ENCODE measurements at places on chromosomes 3 and 15.
A peak's percentile ranks its signal among the peaks of the same experiment; 100 is the strongest.

GRCh38 chr3:171712171-171712938 lies 97.9 kb downstream of the PLD1 start:
- DNase-seq, result no peak

DNA sequence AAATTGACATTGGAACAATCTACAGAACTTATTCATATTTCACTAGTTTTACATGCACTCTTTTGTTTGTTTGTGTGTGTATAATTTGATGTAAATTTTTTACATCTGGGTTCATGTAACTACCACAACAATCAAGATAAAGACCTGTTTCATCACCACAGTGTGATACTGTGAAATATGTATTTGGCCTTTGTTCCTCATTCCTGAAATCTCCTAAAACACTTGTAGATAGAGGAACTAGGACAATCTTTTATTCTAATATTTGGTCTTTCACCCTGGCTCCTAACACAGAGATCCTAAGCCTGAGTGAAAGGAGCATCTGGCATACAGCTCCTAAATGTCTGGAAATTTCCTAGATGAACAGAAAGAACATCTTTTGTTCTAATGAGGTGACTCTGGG lies 155.0 kb upstream of the GPR149 start:
- DNase-seq, result no peak

- no peak for DNase-seq
These were observed 6.9 kb downstream of the SUCNR1 start for GRCh38 chr3:151880416-151880690.

GRCh38 chr15:96495386-96495785 lies 164.9 kb downstream of the NR2F2 start:
- DNase-seq, result no peak

DNA sequence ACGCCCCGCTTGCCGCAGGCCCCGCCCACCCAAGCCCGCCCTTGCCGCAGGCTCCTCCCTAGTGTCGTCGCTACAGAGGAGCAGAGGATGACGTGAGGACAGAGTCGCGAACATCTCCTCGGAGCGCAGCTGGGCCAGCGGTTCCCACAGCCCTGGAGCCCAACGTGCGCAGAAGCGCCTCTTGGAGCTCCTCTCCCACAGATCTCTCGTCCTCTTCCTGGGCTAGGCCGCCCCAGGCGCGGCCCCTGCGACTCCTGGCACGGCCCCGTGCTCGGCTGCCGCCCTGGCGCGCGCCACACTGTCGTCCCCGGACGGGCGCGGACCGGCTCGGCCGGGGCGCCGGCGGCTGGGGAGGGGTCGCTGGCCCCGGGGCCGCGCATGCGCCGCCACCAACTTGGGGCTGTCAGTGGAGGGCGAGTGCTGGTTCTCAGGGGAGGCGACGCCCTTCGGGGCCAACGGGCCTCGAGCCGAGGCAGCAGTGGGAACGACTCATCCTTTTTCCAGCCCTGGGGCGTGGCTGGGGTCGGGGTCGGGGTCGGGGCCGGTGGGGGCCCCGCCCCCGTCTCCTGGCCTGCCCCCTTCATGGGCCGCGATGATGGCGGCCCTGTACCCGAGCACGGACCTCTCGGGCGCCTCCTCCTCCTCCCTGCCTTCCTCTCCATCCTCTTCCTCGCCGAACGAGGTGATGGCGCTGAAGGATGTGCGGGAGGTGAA lies at the start of gene TRPC1:
TSS of gene TRPC1 (plus strand) at position 67 of the 714 bp plus-strand sequence. CDS start at position 593, 526 bp downstream.
- DNase-seq, result peak; percentile 86

DNA sequence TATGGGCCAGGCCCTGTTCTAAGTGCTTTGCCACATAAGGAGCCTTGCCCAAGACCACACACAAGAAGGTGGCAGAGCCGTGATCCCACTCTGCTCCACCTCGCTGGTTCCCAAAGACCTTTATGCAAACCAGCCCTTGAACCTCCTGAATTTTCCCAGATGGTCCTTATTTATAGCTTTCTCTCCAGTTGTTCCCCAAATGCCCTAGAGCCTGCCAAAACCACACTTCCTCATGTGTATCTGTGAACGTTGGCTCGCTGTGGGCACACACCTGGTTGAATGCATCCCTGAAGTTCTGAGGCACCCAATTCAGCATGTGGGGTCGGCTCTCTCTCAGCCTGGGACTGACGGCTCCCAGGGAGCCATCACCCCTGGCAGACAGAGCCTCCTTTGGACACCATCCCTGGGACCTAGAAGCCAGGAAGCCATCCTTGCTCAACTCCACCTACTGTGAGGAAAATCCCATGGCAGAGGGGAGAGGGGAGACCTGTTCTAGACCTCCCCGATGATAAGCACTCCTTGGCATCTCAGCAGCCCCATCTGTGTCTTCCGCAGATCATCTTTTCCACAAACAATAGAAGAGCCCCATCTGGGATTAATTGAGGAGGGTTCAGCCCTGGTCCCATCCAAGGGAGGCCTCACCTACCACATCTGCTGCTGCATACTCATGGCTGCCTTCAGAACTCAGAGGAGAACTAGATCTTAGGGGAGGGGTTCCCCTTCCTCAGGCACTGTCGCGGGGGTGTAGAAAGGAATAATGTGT lies 42.3 kb upstream of the LIMD1 start:
- DNase-seq, result no peak

- no peak for DNase-seq
These were observed 36.7 kb downstream of the TIPARP start for GRCh38 chr3:156711113-156711512.

DNA sequence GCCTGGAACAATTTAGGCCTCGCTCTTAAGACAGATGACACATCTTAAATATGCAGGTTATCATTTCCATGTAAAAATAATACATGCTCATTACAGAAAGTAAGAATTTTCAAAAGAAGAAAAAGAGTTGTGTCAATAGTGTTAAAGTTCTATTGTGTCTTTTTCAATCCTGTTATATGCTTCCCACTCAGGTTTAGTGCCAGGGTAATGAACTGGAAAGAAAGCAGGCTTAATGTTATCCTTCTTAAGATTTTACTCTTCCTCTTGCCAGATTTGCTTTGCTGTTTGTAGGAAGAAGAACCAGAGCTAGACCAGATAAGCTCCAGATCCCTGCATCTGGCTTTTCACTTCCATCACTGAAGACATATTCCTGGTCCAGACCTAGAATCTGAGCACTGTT lies 128.6 kb downstream of the TPRG1 start:
- no peak for DNase-seq

DNA sequence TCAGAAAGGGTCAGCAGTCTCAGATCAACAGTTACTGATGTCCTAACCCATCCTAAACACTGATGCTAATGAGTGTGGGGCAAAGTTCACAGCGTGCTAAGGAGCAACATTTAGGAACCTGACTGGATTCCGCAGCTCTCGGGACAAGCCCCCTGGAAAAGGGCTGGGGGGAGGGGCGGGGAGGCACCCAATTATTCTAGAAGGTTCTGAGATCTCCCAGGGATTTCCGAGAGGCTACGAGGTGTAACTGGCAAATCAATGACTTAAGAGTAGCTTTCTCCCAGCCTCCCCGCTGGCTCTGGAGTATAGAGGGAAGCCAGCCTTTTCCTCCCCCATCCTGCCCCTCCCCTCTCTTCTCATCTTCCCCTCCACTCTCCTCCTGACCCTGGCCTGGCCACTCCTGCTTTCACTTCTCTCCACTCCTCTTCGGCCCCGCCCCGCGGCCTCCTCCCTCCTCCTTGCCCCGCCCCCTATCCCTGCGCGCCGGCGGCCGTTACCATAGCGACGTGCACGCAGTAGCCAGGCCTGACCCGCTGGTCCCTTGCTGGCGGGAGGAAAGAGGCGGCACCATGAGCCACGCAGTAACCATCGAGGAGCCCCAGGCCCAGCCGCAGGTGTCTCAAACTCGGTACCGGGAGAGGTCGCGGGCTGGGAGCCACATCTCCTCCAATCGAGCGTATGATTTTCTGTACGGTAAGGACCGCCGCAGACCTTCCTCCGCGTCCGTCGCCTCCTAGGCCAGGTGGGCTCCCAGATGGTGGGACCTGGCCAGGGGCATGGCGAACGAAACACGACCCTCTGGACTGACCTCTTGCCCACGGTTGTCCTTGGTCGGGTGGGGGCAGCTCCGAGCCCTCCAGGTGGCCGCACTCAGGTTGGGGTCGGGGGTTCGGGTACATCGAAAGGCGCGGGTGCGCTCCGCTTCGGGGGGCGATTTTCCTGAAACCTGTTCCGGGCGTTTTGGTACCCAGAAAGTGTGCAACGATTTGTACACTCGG lies at the start of gene CFAP91:
TSS of gene CFAP91 (plus strand) at position 493 of the 998 bp plus-strand sequence. CDS start at position 570, 77 bp downstream.
- DNase-seq, result no peak

- no peak for DNase-seq
These were observed 38.9 kb downstream of the TOPAZ1 start for GRCh38 chr3:44280631-44281030.

- DNase-seq, result no peak
These were observed 50.8 kb upstream of the MUC13 start for GRCh38 chr3:124985349-124985748.

DNA sequence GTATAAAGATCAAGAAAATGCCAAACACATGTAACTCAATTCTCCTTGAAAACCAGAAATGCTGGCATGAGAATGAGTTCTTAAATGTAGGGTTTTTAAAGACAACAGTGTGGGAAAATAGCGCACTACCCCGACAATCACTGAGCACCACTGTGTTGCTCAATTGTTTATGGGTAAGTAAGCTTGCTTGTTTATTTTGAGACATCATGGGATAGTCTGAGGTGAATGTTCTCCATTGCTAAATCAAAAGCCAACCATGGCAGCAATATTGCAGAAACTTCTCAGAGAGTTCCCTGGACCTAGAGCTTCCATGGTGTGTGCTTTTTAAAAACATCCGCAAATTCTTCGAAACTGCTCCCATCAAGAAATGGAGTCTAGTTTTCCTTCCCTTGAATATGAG lies 62.7 kb downstream of the CERS3 start:
- DNase-seq, result no peak
